ENCODE measurements at places on chromosomes 13 and 19.
A peak's percentile ranks its signal among the peaks of the same experiment; 100 is the strongest.

GRCh38 chr13:50712456-50712855 lies 131.0 kb downstream of the DLEU7 start:
- DNase-seq, result no peak

- no peak for DNase-seq
Measured at GRCh38 chr19:47755762-47756626, 10.6 kb downstream of the NOP53 start.

GRCh38 chr19:38812841-38813320 lies at the start of gene LGALS4:
TSS of gene LGALS4 (minus strand) at chr19:38812945. CDS start at chr19:38812886, 59 bp downstream.
- DNase-seq, result no peak

DNA sequence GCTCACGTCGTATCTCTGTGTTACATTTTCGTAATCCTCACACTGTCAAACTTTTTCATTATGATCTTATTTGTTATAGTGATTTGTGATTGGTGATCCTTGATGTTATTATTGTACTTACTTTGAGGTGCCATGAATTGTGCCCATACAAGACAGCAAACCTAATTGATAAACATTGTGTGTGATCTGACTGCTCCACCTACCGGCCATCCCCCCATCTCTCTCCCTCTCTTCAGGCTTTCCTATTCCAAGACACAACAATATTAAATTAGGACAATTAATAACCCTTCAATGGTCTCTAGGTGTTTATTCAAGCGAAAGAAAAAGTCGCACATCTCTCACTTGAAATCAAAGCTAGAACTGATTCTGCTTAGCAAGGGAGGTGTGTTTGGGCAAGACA lies 349.3 kb downstream of the RBM26 start:
- no peak for DNase-seq

- DNase-seq, result peak; percentile 93
Measured at GRCh38 chr19:51726049-51726448, 2.3 kb upstream of the HAS1 start.

GRCh38 chr13:25633093-25633492 lies 261.3 kb downstream of the ATP8A2 start:
- no peak for DNase-seq

DNA sequence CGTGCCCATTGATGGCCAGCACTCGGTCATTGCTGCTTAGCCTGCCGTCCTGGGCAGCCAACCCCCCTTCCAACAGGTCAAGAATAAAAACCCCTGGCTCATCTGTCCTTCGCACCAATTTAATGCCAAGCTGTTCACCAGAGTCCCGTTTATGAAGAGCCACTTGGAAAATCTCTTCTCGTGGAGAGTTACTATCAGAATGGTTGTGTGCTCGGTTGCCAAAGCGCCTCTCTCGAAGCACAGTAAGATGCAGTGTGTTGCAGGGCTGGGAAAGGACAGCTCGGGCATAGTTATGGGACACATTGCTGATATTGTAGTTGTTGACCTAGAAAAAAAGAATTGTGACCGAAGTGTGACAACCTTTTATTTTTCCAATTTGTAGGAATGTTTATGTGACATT lies 57.9 kb downstream of the LNX2 start:
- no peak for DNase-seq

GRCh38 chr19:15201374-15202023 lies 704 bp upstream of the NOTCH3 start:
- DNase-seq, result no peak

GRCh38 chr13:24257497-24257896 lies 51.9 kb upstream of the C1QTNF9 start:
- no peak for DNase-seq

DNA sequence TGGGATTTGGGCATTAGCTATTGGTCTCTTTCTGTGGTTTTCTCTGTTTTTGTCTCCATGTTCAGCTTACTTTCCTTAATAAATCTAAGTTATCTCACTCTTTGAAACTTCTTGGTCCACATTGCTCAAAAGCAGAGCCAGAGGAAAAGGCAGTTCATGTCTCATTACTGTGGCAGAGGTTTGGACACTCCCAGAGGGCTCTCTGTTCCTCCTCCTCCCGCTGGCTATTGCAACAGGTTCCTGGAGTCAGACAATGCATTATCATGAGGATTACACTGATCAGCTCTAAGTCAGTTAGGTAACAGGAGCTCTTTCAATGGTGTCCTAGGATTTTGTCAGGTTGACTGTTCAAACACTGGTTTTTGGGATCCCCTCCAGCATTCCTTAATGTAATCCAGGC lies 298.8 kb downstream of the NDFIP2 start:
- peak; percentile 82 for DNase-seq
